NB4 (cell line): ENCODE measurements at places on chromosomes 2 and 18.

DNA sequence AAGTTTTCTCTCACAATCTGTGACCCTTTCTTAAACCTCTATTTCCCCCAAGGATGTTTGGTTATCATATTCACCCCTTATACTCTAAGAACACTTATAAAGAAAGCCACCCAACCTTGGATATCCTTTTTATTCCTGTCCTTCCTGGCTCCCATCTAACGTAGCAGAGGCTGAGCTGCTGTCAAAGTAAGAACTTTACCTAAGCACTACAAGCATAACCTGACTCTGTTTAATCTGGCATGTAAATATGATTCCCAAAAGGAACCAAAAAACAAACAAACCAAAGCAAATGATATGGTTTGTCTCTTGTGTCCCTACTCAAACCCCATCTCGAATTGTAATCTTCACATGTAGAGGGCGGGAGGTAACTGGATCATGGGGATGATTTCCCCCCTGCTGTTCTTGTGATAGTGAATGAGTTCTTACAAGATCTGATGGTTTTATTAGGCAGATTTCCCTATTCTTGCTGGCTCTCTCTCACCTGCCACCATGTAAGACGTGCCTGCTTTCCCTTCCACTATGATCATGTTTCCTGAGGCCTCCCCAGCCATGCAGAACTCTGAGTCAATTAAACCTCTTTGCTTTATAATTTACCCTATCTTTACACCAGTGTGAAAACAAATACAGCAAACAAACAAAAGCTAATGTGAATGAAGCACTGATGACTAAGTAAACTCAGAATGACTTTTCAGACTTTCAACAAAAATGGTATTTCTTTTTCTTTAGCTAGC is 72.7 kb upstream of the SPOPL start:
- no peak for DNase-seq

- peak; percentile 53 for DNase-seq
Observed at GRCh38 chr18:6920099-6920955, 190.8 kb downstream of the ARHGAP28 start.

- DNase-seq, result peak; percentile 68
Observed at GRCh38 chr18:47772374-47773248, 157.8 kb downstream of the SMAD2 start.

DNA sequence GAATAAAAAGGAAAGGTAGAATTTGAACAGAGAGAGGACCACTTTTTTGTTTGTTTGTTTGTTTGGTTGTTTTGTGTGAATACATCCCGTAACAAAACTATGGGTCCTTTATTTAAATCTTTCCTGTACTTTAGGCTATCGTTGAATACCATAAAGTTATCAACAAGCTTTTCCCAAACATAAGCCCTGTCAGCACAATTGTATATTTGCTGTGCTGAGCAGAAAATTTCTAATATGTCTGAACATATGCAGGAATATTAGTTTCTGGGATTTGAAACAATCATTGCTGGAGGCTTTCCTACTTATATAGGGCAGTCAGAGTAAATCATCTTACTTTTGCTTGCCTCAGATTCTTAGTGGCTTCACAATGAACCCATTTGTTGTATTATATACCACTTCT is 536.4 kb downstream of the CNTNAP5 start:
- no peak for DNase-seq

- no peak for DNase-seq
Observed at GRCh38 chr2:118833716-118834439, 13.6 kb downstream of the EN1 start.

- DNase-seq, result no peak
Observed at GRCh38 chr2:84874381-84875212, 6.3 kb downstream of the TRABD2A start.

DNA sequence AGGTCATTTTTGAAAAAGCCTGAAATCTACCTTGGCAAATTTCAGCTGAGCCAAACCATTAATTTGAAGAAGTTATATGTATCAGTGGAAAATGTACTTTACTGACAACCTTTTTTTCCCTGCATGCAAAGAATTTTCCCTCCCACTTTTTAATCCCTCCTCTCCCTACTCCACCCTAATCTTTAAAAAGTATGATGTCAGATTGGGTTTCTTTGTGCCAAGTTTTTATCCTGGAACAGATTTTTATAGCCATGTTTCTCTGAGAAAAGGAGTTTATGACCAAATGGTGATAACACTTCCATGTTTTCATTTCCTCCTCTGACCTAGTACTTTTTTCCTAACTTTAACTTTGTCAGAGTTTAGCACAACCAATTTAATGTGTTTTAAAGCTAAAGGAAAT is 250.3 kb upstream of the FOSL2 start:
- no peak for DNase-seq

GRCh38 chr2:223613017-223613950 is 11.1 kb upstream of the SCG2 start:
- DNase-seq, result peak; percentile 61

DNA sequence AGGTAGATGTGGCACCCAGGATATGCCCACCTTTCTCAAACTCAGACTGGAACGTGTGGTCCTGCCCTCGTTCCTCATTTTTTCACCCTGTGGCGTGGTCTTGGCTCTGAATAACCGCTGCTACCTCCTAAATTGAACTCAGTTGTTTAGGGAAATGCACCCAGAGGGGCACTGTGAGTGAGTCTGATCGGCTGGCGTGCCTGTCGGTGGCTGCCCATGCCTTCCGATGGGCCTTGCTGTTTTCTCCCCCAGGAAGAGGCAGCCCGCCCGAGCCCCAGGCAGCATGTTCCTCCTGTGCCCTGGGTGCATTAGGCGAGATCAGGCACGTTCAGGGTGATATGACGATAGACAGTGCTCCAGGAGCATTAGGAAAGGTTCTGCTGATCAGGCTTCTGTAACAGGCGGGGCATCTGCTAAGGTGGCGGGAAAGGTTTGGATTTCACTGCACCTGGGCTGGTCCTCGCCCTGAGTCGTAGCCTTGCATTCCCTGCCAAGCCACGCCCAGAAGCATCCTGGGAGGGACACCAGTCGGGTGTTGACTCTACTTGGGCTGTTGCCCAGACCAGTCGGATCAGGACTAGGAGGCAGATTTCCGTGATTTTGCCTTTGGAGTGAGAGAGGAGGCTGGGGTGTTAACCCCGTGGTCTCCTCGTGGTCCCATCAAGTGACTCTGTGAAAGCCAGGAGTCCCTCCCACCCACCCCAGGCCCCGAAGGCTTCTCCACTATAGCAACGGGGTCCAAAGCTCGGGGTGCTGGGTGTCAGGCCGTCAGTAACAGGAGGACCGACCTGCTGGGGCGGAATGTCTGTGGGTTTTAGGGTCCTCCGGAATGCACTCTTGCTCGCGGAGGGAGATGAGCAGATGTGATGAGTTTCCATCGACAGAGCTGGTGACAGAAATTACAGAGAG is 75.1 kb downstream of the SH3BP4 start:
- no peak for DNase-seq

DNA sequence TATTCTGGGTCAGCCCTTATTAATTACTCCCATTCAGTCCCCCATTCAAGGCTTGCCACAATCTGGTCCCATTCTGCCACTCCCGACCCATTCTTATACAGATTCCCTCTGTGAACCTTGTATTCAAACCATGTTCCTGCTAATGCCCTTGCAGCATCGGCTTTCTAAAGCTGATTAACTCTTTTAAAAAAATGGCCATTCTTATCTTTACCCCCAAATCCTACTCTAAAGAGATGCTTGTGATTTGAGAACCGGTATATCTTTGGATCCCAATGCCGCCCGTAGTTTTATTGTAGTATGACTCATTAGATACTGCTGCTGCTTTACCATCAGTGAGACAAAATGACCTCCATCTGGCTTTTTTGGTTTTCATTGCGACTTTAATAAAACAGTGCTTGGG is 72.2 kb downstream of the XRCC5 start:
- no peak for DNase-seq

DNA sequence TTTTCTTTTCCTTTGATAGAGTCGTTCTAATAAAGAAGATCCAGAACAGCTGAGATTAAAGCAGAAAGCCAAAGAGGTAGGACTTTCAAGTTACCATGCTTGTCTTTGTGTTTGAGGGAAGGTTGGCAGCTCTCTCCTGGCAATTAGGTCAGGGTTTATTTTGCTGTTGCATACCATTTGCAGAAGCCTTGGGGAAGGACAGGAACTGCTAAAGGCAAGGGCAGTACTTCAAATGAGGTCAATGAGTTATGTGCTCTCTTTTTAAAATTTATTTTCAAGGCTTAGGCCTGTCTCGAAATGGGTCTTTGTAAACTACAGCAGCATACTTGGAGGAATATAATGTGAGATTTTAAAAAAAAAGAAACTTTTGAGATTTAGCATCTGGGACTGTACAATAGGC is 108.9 kb downstream of the TAF4B start:
- no peak for DNase-seq

- no peak for DNase-seq
Observed at GRCh38 chr2:176535467-176536113, 266.3 kb downstream of the MTX2 start.

- no peak for DNase-seq
Observed at GRCh38 chr2:238571661-238572372, 145.1 kb downstream of the ASB1 start.

GRCh38 chr2:172969166-172969565 is 106.5 kb upstream of the MAP3K20 start:
- peak; percentile 55 for DNase-seq

GRCh38 chr2:62335612-62336011 is 139.7 kb downstream of the B3GNT2 start:
- DNase-seq, result no peak

GRCh38 chr2:37683241-37683640 is 11.8 kb upstream of the CDC42EP3 start:
- DNase-seq, result no peak

- no peak for DNase-seq
Observed at GRCh38 chr2:129464631-129465030, 514.8 kb upstream of the RAB6C start.

- peak; percentile 90 for DNase-seq
Observed at GRCh38 chr2:215664847-215665525, 229.1 kb upstream of the FN1 start.

DNA sequence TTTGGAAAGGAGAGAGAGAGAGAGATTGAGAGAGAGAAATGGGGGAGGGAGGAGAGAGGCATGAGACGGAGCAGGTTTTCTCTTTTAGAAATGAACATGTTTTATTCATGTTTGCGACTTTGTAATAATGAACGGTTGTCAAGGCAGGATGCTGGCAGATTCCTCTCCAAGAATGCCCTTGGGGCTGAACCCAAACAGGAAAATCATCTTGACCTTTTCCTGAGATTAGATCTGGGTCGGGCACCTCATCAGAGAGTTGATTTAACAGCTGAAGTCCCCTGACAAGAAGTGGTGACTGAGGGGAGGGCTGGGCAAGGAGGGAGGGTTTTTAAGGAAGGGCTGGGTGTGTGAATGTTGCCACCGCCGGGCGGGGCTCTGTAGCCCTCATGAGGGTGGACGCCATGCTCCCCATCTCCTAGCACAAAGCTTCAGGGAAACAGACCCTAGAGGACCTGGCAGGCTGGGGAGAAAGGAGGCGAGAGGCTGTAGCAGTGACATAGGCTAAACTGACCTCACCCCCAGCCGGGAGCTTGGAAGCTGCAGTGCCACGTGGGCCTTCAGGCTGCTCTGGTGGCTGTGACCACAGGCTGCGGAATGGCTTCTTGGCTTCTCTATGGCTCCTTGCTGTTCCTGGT is 60.0 kb downstream of the LIPG start:
- DNase-seq, result no peak

- no peak for DNase-seq
Observed at GRCh38 chr18:42517896-42518295, 562.9 kb downstream of the PIK3C3 start.

DNA sequence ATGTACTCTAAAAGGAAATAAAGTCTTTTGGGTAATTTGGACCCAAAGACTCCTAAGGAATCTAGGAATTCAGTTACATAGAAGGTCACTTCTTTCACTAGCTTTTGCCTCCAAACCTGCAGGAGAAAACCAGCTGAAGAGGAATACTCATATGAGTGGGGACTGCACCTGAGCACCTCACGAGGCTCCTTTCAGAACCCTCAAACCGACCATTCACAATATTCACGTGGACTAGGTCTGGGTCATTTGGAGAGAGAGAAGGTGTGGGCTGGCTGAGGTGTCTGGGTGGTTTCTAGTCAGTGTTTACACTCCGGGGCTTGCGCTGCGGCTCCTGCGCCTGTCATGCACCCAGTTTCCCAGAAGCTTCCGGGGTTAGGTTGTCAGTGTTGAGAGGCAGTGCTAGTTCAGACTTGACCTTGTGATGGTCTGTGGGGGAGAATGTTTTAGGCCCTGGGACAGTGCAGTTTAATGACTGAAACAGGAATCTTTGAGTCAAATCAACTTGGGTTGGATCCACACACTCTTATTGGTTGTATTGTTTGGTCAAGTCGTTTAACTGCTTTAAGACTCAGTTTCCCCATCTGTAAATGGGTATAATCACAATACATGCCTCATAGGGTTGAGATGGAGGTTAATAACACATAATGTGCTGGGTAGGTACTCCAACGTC is 78.4 kb downstream of the LIMS1 start:
- DNase-seq, result no peak

DNA sequence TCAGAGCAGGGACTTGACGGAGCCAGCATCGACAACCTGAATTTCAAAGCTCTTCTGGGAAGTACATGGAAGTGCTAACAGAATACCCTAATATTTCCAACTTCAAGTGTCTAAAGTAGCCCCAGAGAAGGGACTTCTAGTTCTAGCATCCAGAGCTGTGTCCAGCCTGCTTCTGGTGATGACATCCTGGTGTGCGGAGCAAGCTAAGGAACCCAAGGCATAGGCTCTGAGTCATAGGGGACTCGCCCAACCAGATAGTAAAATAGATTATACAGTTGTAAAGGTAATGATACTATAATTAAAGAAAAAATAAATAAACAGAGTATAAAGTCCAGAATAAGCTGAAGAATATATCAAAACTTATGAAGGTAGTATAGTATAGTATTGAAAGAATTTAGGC is 108.1 kb upstream of the SERPINE2 start:
- no peak for DNase-seq

DNA sequence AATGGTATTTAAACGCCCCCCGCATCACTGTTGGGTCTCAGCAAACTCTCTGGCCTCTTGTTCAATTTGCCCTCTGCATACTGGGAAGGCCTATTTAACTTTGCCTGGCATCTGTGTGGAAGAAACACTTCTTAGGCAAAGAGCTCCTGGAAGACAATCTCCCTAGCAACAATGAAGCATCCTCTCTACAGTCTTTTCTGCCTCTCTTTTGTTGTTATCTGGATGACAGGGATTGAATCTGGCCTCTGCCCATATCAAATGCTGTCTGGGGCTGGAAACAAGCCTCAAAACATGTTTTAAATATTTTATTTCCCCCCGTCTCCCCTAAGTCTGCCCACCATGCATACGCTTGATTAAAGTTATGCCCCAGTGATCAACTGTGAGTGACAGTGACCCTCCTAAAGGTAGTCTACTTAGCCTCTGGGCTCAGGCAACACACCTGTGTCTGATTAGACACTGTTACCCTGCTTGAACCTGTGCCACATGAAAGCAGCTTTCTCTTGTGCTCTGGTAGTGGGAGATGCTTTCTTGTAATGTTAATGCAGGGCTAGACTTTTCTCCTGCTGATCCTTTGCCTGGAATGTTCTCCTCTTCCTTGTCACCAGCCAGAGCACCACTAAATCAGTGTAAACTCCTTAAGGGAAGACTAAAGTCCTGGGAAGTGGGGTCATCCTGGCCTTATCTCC is 34.9 kb downstream of the CDC42EP3 start:
- DNase-seq, result no peak
